ENCODE measurements at places on chromosomes 5 and 9.
A peak's percentile ranks its signal among the peaks of the same experiment; 100 is the strongest.

DNA sequence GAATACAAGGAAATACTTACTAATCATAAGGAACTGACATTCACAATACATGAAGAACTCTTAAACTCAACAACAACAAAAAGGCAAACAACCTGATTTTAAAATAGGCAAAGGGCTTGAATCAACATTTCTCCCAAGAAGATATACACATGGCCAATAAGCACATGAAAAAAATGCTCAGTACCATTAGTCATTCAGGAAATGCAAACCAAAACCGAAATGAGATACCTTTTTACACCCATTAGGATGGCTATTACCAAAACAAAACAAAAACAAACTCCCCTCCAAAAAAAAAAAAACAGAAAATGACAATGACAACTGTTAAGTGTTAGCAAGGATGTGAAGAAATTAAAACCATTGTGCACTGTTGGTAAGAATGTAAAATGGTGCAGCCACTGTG lies 104.1 kb upstream of the ZNF462 start:
- DNase-seq: no peak

GRCh38 chr9:71004196-71004595 lies 117.2 kb downstream of the TRPM3 start:
- DNase-seq: no peak

GRCh38 chr5:7395947-7396712 lies at the start of gene ADCY2:
ADCY2 (plus strand) TSS chr5:7396138; CDS start chr5:7396297, 159 bp downstream.
- DNase-seq: no peak

DNA sequence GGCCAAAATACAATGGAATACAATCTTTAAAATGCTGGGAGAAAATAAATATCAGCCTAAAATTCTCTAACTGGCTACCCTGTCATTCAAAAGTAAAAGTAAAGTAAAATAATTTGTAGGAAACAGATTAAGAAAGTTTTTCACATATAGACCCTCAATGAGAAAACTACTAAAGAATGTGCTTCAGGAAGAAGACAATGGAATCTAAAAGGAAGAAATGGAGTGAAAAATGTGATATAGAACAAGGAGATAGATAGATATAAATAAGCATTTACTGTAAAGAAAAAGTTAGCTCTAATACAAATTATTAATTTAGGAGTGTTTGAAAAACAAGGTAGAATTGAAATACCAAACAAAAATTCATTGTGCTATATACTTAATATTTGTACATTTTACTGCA lies 368.6 kb upstream of the MPDZ start:
- no peak for DNase-seq

GRCh38 chr5:181260720-181261319 lies at the start of gene TRIM52:
TRIM52 (minus strand) TSS chr5:181261143; CDS start chr5:181260813, 330 bp downstream.
- DNase-seq: peak; percentile 94

GRCh38 chr9:128214571-128215490 lies 11.7 kb downstream of the DNM1 start:
- no peak for DNase-seq

GRCh38 chr5:80921026-80921425 lies 39.1 kb upstream of the RASGRF2 start:
- no peak for DNase-seq

DNA sequence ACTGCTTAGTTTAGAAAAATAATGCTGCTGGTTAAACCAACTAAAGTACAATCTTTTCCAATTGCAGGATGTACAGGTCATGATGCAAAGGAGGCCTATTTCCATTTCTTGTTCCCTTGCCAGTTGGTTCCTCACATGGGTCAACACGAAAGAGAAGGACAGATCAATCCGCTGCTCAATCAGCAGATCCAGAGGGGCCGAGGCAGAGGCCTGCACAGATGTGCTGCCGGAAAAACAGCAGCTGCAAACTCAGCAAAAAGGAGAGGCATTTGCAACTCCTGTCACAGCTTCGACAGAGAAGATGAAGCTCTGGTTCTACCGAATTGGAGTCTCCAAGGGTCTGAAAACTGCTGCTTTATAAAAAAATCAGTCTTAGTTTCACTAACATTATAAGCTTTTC lies 69.8 kb downstream of the NIPSNAP3B start:
- DNase-seq: no peak

GRCh38 chr5:154274828-154275185 lies 84.3 kb downstream of the GALNT10 start:
- no peak for DNase-seq

DNA sequence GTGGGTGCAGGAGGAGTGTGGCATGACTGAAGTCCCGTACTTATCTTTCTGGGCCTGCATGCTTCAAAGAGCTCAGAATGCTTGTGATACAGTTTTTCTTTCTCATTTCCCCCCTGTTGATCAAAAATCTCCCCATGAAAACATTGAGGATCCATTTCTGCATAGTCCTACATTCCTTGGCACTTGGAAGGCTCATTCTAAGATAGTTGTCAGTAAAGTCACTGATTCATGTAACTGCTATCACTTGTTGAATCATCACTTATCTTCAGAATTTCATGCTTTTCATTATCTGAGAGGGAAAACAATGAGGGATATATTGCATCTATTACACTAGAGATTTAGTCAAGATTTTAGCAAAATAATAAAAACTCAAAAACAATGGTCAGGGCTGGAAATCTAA lies 1953.1 kb upstream of the CDH6 start:
- DNase-seq: no peak

DNA sequence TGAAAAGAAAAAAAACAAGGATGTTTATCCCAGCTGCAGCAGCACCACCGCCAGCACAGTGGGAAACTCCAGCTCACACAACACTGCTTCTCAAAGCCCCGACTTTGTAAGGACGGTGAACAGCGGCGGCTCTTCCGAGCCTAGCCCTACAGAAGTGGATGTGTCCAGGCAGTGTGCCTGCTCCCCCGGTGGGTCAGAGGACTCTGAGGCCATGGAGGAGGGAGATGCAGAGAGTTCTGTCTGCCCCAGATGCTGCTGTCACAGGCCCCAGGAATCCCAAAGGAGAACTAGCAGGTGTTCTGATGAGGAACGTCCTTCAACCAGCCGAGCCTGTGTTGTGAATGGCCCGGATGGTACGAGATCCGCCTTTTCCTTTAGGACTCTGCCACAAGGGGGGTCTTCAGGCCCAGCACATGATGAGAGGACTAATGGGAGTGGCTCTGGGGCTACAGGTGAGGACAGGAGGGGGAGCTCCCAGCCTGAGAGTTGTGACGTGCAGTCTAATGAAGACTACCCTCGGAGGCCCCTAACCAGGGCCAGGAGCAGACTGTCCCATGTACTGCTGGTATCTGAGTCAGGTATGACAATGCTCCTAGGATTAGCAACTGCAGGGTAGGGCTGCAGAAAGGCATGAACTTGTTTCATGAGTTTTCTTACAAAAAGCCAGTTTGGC lies 43.7 kb downstream of the FBXO38 start:
- no peak for DNase-seq

DNA sequence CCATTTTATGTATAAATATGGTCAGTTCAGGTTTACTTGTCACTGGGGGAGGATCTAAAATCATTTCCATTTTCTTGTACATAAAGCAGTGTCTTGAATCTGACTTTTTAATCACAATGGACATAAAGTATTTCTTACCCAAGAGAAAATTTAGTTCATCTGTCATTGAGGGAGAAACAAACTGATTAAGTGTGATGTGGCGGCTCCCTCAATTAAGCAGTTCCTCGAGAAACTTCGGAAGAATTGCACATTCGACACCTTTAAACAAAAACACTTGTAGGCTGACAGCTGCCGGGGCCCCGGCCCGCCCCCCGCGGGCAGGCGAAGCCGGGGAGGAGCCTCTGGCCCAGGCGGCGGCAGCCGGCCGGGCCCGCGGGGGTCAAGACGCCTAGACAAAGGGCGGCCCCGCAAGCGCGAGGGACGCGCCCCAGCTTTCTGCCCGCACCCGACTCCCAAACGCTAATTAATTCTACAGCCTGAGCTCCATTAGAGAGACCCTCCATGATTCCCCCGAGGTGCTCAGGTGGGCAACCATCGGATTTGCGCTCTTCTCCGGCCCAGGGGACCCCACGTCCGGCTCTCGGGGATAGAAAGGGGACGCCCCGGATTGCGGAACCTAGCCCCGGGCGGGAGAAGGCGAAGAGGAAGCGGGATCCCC lies 750 bp downstream of the TRIM36 start:
- peak; percentile 57 for DNase-seq

DNA sequence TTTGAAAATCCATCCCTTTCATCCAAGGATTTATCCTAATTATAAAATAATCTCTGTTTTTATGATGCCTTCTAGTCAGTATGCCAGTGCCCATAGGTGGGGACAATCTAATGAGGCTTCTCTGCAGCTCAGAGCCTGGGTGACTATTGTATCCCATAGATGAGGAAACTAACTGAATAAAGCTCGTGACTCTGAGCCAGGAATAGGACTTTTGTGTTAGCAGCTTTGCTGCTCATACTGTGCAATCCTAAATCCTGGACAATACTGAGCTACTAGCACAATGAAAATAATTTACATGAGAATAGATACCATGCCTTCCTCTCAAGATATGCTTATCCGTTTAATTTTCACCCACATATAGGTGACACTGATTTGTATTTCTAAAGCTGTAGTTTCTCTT lies 443.0 kb downstream of the PLK2 start:
- no peak for DNase-seq

GRCh38 chr5:141040093-141040770 lies 10.9 kb upstream of the PCDHB1 start:
- DNase-seq: peak; percentile 67

- DNase-seq: no peak
These were observed 960 bp upstream of the CTNND2 start for GRCh38 chr5:11905206-11905605.

DNA sequence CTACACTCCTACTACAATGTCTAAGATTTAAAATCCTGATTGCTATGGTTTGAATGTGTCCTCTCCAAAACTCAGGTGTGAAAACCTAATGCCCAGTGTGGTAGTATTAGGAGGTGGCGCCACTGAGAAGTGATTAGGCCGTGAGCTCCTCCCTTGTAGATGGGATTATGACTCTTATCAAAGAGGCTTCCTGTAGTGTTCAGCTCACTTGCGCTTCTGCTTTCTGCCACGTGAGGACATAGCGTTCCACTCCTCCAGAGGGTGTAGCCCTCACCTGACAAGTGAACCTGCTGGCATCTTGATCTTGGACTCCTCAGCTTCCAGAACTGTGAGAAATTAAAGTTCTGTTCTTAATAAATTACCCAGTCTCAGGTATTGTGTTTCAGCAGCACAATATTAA lies 33.0 kb upstream of the WHRN start:
- no peak for DNase-seq

GRCh38 chr5:172420235-172420939 lies 33.9 kb downstream of the SH3PXD2B start:
- DNase-seq: peak; percentile 69

- no peak for DNase-seq
These were observed 148.0 kb downstream of the RORB start for GRCh38 chr9:74645007-74645639.

DNA sequence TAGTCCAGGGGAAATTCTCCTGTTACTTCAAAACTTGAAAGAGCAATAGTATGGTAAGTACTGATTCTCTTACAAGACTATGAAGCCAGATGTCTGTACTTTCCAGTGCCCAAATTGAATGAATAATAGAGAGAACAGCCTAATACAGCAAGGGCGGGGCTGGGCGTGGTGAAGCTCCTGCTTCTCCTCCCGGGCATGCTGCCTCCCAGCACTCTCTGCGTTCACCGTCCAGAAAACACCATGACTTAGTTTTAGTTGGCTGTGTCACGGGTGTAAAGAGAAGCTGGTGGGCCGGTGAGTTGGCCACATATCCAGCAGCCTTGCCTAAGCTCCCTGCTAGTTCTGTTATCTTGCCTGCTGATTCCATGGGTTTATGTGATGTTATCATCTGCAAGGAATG lies 40.7 kb upstream of the ADAMTS2 start:
- no peak for DNase-seq

DNA sequence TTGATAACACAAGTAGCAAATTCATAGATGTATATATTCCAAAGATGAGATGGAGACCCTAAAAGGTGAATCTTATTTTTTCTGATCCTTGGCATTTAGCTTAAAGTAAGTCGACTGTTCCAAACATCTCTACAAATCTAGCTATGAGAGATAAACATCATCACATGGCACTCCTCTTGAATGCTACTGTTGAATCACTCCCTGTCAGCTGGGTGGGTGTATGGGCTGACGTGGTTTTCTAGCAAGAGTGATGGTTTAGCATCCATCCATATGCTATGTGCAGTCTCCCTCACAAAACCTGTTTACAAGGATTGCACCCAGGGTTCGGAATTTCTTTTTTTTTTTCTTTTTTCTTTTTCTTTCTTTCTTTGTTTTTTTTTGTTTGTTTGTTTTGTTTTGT lies 13.8 kb downstream of the ACO1 start:
- DNase-seq: peak; percentile 35

- no peak for DNase-seq
These were observed 4.4 kb upstream of the CEP72 start for GRCh38 chr5:607541-608428.

- DNase-seq: no peak
These were observed 6.7 kb downstream of the RNF44 start for GRCh38 chr5:176530393-176530982.

DNA sequence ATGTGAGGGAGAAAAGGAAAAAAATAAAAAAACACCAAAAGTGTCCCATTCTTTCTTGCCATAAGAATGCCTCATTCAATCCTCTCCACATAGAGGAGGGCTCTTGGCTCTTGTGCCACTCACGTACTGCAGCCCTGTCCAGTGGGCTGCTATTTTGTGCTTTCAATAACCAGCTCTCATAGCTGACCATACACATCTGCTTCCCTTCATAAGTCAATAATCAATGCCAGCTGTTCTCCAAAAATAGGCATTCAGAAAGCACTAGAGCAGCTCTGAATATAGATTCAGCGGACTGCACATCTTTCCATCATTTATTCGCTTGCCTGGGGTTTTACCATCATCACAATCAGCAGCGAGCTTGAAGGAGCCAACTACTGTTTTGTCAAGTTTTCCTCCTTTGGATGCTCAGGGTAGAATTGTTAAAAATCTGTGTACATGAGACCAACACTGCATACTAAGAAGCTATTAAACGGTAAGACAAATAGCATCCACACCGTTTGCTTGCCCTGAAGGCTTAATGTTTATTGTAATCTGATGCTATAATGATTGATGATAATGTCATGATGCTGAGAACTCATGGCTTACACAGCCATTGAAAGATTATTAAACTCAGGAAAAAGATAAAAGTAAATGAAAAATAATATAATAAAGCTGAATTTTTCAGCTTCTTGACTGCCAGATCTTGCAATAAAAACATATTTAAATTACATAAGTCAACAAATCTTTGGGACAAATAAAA lies 80.0 kb downstream of the OXCT1 start:
- no peak for DNase-seq

GRCh38 chr9:14941501-14942405 lies 31.5 kb upstream of the FREM1 start:
- DNase-seq: no peak

Measured in head of caudate nucleus (tissue), 42 donors.